ENCODE measurements at places on chromosomes 12 and 14.

DNA sequence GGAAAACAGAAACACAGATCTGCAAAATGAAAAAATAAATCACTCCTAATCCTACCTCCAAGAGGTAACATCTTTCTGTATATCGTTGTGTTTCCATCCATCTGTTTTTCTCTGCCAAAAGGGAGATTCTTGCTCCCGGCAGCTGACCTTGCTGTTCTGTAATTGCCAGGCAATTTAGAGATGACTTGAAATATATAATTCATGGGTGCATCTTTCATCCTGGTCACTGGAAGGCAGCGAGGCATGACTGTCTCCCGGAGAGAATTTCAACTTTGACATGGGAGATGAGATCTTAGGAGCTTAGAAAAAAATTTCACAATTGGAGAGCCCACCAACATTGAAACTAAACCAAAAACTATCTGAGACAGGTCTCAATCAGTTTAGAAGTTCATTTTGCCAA lies 53.0 kb downstream of the WSCD2 start:
- DNase-seq = no peak

GRCh38 chr14:32471181-32471580 lies 142.1 kb downstream of the AKAP6 start:
- DNase-seq = no peak

DNA sequence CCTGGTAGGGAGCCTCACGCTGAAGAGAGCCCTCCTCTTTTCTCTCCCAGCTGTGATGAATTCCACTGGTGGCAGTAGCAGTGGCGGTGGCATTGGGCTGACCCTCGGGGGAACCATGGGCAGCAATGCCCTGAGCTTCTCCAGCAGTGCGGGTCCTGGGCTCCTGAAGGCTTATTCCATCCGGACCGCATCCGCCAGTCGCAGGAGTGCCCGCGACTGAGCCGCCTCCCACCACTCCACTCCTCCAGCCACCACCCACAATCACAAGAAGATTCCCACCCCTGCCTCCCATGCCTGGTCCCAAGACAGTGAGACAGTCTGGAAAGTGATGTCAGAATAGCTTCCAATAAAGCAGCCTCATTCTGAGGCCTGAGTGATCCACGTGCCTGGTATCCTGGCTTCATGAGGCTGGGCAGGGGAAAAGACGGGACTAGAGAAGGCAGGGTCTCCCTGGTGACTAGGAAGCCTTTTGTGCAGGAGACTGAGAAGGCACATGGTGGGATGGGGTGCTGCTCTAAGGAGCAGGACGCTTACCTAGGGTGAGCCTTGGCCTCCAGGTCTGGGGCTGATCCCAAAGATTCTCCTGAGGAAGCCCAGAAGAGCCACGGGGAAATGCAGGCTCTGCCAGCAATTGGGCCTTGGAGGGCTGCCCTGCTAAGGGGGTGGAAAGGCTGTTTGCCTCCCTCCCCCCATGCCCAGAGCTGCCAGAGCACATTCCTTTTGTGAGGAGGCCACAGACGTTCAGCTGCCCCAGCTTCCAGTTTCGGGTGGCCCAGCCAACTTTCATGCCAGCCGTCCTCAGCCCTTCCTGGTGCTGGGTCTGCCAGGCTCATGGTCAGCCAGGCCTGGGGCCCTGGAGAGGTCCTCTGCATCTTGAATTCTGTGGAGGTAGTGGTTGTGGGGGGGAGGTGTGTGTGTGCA lies 15.8 kb downstream of the KRT7 start:
- peak; percentile 93 for DNase-seq

GRCh38 chr12:107684029-107684795 lies 1.4 kb upstream of the PWP1 start:
- no peak for DNase-seq

DNA sequence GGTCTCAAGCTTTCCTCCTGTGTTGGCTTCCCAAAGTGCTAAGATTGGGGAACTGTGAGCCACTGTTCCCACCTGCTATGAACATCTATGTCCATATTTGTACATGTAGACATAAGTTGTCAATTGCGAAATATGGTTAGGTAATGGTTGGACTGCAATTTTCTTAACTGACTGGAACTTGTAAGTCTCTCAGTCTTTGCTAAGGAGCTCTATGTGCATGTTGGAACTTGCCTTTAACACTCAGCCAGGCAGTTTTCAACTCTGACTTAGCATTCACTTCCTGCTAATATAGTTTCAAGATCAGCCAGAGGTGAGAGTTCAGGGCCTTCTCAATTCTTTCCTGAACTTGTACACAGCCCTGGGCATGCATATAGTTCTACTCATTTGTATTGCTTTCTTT lies 44.5 kb upstream of the EEA1 start:
- DNase-seq = no peak

GRCh38 chr12:97093187-97093683 lies 186.2 kb downstream of the NEDD1 start:
- DNase-seq = no peak

DNA sequence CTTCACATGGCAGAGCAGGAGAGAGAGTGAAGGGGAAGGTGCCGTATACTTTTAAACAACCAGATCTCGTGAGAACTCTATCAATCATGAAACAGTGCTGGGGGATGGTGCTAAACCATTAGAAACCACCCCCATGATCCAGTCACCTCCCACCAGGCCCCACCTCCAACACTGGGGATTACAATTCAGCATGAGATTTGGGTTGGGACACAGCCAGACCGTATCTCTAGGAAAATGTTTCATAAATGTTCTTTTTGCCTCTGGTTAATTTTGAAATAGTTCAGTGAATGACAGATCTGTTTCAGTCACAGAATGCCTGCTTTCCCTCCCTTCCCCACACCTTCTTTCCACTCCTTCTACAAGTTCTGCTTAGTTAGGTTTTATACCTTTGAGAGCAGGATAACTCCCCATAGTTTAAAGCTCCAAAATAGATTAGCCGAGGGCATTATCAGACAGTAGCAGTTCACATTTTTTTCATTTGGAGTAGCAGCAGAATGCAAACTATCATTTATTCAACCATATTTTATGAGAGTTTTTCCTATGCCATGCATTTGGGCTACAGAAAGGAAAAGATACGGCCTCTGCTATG lies 27.1 kb downstream of the PELI2 start:
- DNase-seq = no peak

GRCh38 chr14:94689218-94689984 lies 77.2 kb downstream of the SERPINA3 start:
- no peak for DNase-seq

GRCh38 chr12:78698747-78699146 lies 165.8 kb upstream of the SYT1 start:
- no peak for DNase-seq

DNA sequence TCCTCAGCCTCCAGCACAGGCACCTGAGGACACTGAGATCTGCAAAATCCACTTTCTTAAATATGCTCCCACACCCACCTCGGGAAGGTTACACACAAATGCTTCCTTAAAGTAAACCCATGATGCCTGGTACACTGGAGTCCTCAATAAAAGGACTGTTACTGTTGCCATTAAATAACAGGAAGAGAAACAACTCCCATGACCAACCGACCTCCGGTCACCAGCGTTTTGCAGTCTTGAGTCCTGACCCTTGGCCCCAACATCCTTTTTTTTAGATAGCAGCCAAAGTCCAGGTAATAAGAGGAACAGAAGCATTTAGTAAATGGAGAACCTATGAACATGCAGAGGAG lies 42.4 kb downstream of the ITPK1 start:
- DNase-seq = no peak

- DNase-seq = no peak
These were observed 366 bp downstream of the LPCAT3 start for GRCh38 chr12:7017870-7018349.
